IMR-90 (cell line): ENCODE measurements at places on chromosomes 3 and 15. TPM values are rescaled to one million over a fixed set of nuclear protein-coding genes. Genes with fewer than 3 reads are reported as not detected.

The ITGA11 gene
- total RNA-seq: 2.5 and 4.1 TPM in 2 replicates

The DNAH1 gene
- total RNA-seq: 1.7 and 2.0 TPM in 2 replicates

The TRH gene
- total RNA-seq: not detected in 2 replicates

The SPTSSB gene
- total RNA-seq: not detected in 2 replicates

The SLC2A2 gene
- total RNA-seq: not detected in 2 replicates

The GPR62 gene
- under 0.01 TPM in 1 of 2 replicates, not detected in the other for total RNA-seq

The CCDC9B gene
- 19.7 and 30.0 TPM in 2 replicates for total RNA-seq

The PCLAF gene
- 12.9 and 34.2 TPM in 2 replicates for total RNA-seq

The LRRIQ4 gene
- not detected in 2 replicates for total RNA-seq

The TOP2B gene
- total RNA-seq: 53.4 and 115 TPM in 2 replicates

The CYP8B1 gene
- not detected in 2 replicates for total RNA-seq

The SLC35A5 gene
- total RNA-seq: 25.6 and 30.0 TPM in 2 replicates

The HYAL1 gene
- under 0.01 and 0.36 TPM in 2 replicates for total RNA-seq

The SLC6A20 gene
- total RNA-seq: not detected in 2 replicates

The WDR48 gene
- 41.2 and 68.6 TPM in 2 replicates for total RNA-seq

The ACKR4 gene
- total RNA-seq: 0.18 TPM in 1 of 2 replicates, not detected in the other

The CCDC174 gene
- 5.9 and 6.9 TPM in 2 replicates for total RNA-seq

The SAMD7 gene
- total RNA-seq: not detected in 2 replicates

The PAK6 gene
- not detected in 2 replicates for total RNA-seq

The INSYN1 gene
- total RNA-seq: under 0.01 and 0.18 TPM in 2 replicates

The NOX5 gene
- under 0.01 TPM in 1 of 2 replicates, not detected in the other for total RNA-seq

The FOXL2 gene
- not detected in 2 replicates for total RNA-seq

The SEMA7A gene
- total RNA-seq: 27.8 and 30.5 TPM in 2 replicates

The CPEB1 gene
- total RNA-seq: 6.9 and 12.5 TPM in 2 replicates

The TMEM108 gene
- total RNA-seq: 0.18 and 0.28 TPM in 2 replicates

The SPINK8 gene
- total RNA-seq: not detected in 2 replicates

The PLA1A gene
- not detected in 2 replicates for total RNA-seq

The FAM98B gene
- total RNA-seq: 2.7 and 7.2 TPM in 2 replicates

The TEX55 gene
- not detected in 2 replicates for total RNA-seq

The CLDN16 gene
- under 0.01 TPM in 2 replicates for total RNA-seq

The ZNF621 gene
- 7.3 and 9.4 TPM in 2 replicates for total RNA-seq

The KCNMB2 gene
- not detected in 2 replicates for total RNA-seq

The AADAC gene
- not detected in 2 replicates for total RNA-seq

The CLEC3B gene
- total RNA-seq: 1.9 and 3.6 TPM in 2 replicates

The SMAD6 gene
- 3.6 and 4.8 TPM in 2 replicates for total RNA-seq

The TMEM42 gene
- total RNA-seq: 10.3 and 13.1 TPM in 2 replicates

The ZDHHC23 gene
- total RNA-seq: 0.83 and 0.90 TPM in 2 replicates

The ALCAM gene
- total RNA-seq: 400 and 423 TPM in 2 replicates

The ISLR gene
- total RNA-seq: under 0.01 TPM in 2 replicates

The CD86 gene
- not detected in 2 replicates for total RNA-seq

The RAB27A gene
- total RNA-seq: 4.8 and 8.6 TPM in 2 replicates

The STRIT1 gene
- total RNA-seq: not detected in 2 replicates

The LRRC31 gene
- total RNA-seq: not detected in 2 replicates

The ROPN1 gene
- 0.18 TPM in 1 of 2 replicates, not detected in the other for total RNA-seq

The C3orf80 gene
- total RNA-seq: not detected in 2 replicates
